HT-29 (cell line): ENCODE measurements at places on chromosomes 1 and 21. TPM values are rescaled to one million over a fixed set of nuclear protein-coding genes. Genes with fewer than 3 reads are reported as not detected.
A peak's percentile ranks its signal among the peaks of the same experiment; 100 is the strongest.

- no peak for DNase-seq
Observed at GRCh38 chr1:54615531-54616279, 7.6 kb downstream of the FAM151A start.

Gene SERTAD4
- 0.23 and 0.99 TPM in 2 replicates for total RNA-seq

Gene ZMPSTE24
- total RNA-seq = 29.8 and 41.2 TPM in 2 replicates

Gene ZNF593OS
- total RNA-seq = 1.6 TPM in 1 of 2 replicates, not detected in the other

Gene ADAMTSL4
- total RNA-seq = not detected in 2 replicates

DNA sequence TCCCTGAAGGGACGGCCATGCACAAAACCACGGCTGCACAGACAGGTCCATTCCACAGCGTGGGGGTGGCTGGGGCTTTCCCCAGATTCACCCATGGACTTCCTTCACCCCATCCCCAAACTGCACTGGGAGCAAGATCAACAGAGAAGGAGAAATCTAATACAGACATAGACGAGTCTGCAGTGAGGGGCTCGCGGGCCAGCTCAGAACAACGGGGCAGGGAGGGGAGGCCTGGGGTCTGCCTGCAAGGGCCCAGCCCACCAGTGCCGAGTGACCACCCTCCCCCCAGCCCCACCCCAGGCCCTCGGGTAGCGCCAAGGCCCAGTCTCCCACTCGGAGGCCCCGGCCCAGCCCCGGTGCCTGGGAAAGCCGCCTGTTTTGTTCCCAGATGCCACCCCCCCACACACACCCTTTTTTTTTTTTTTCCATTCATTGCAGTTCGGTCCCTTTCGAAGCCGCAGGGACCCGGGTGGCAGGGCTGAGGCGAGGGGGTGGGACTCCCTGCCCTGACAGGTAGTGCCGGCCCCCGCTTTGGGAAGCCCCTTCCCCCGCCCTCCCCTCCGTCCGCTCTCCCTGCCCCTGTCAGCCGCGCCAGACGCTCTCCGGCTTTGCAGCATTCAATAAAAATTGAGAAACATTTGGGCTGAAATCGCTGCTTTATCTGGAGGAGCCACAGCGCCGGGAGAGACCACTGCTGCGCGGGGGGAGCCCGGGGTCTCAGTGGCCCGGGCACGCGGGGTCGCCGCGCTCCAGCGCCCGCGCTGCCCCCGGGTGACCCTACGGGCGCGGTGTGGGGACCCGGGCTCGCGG, 543 bp upstream of the EPHB2 start:
- peak; percentile 12 for DNase-seq

DNA sequence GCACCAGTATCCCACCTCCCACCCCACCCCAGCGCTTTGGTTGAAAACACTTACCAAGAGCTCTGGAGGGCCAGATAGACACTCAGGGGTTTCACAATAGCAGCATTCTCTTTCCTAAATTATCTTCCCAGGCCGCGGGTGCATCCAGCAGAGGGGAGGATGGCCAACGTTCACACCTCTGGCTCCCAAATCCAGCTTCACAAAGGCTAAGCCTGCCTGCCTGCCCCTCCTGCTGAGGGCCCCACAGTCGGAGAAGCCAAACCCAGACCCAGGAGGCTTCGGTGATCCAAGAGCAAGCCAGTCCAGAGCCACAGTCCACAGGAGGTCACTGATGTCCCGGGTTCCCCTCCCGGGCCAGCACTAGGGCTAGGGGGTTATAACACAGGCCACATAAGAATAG, 231.9 kb downstream of the TRABD2B start:
- no peak for DNase-seq

Gene TLCD4
- 1.3 and 1.4 TPM in 2 replicates for total RNA-seq

- no peak for DNase-seq
Observed at GRCh38 chr1:90459570-90459969, 257.5 kb downstream of the BARHL2 start.

DNA sequence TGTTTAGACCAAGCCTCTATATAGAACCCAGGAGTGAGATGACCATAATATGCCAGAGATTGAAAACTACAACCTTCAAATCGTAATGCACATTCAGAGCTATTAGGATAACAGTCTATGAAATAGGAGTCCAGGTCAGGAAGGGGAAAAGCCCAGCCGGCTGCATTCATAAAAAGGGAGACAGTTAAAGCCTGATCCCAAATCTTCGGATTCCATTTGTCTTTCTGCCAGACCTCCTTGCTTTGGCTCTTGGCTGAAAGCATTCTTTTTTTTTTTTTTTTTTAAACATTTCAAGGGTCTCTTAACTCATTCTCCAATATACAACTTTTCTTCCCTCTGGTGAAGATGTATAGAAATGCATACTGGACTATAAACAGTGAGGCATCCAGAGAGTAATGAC, 81.1 kb downstream of the NTPCR start:
- DNase-seq = no peak
